Hepatic stellate cell (primary cell): ENCODE measurements at places on chromosomes 7 and 10.

- no peak for DNase-seq
Observed at GRCh38 chr10:121838931-121839330, 88.9 kb downstream of the ATE1 start.

DNA sequence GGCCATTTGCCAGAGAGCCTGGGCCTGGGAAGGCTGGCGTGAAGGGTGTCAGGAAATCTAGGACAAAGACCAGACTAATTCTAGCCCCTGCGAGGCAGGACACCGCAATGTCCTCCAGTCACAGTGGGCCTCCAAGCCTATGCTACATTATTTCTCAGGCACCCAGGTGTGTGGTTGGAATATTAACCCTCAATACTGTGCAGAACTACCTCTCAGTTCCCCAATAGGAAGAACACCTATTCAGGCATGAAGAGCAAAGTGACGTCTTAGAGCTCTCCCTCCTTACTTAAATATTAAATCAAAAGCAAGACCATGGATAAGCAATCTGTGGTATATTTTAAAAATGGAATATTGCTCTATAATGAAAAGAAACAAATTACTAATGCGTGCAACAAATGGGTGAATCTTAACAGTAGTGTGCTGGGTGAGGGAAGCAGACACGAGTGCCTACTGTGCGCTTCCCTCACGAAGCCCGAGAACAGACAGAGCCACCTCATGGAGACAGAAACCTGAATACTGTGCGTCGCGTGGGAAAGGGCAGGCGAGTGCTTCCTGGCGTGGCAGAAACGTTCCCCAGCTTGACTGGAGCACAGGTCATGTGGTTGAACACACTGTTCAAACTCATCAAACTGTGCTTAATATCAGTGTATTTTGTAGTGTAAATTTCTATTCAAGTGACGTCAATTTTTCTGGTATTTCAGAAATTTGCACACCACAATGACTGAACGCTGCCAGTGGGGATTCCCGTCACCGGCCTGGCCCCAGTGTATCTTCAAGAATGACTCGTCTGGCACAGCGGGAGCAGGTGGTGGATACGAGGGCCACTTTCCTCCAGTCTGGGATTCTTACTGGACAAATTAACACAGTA is 15.5 kb upstream of the PTPRN2 start:
- DNase-seq: no peak

GRCh38 chr7:4240520-4241303 is 441.4 kb upstream of the FOXK1 start:
- DNase-seq: no peak

DNA sequence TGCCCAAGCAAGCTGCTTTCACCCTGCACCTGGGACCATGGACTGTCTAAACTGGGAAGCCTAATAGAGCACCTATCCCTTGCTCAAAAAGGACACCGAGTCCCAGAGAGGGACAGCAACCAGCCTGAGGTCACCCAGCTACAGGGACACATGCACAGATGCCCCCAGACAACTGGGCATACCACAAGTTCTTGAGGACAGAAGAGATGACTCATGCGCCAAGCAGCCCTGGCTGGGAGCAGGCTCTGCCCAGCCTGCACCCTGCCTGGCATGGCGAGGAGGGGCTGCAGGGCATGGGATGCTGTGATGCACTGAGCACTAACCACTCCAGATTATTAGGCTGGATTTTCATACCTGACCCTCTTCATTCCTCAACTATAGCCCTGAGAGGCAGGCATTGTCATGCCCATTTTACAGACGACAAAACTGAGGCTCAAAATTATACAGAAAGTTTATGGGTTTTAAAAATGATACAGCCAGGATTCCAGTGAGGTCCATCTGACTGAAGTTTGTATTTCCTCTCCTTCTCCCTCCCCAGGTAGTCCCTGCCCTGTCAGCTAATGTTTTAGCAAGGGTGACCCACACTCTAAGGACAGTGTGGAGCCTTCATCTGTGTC is 289.3 kb upstream of the ZMIZ1 start:
- DNase-seq: no peak

GRCh38 chr10:78301891-78302738 is 268.5 kb downstream of the RPS24 start:
- DNase-seq: no peak

GRCh38 chr7:91949221-91950009 is 8.8 kb downstream of the AKAP9 start:
- no peak for DNase-seq

DNA sequence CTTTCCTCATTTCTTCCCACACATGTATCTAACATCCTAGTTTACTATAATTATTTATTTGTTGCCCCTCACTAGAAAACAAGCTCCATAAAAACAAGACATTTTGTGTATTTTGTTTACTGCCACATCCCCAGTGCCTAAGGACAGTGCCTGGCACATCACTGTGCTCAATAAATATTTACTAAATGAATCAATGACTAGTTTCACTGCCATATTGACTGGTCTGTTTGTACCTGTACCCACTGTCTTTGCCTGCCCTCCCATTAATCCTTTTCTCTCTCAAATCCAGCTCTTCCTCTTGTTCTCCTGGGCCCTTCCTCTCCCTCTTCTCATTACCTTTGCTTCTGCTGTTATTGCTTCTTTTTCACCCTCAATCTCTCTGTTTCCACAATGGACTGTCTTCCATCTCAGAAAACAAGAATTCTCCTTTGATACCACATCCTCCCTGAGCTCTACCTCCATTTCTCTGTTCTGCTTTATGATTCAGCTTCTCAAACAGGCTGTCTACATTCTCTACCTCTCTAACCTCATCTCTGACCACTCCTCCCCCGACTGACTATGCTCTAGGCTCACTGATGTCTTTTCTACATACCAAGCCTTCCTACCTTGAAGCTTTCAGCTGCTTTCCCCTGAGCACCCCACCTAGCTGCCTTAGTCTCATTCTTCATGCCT is 8.3 kb upstream of the FAM133B start:
- no peak for DNase-seq

GRCh38 chr10:131168238-131168875 is 143.2 kb downstream of the TCERG1L start:
- no peak for DNase-seq

DNA sequence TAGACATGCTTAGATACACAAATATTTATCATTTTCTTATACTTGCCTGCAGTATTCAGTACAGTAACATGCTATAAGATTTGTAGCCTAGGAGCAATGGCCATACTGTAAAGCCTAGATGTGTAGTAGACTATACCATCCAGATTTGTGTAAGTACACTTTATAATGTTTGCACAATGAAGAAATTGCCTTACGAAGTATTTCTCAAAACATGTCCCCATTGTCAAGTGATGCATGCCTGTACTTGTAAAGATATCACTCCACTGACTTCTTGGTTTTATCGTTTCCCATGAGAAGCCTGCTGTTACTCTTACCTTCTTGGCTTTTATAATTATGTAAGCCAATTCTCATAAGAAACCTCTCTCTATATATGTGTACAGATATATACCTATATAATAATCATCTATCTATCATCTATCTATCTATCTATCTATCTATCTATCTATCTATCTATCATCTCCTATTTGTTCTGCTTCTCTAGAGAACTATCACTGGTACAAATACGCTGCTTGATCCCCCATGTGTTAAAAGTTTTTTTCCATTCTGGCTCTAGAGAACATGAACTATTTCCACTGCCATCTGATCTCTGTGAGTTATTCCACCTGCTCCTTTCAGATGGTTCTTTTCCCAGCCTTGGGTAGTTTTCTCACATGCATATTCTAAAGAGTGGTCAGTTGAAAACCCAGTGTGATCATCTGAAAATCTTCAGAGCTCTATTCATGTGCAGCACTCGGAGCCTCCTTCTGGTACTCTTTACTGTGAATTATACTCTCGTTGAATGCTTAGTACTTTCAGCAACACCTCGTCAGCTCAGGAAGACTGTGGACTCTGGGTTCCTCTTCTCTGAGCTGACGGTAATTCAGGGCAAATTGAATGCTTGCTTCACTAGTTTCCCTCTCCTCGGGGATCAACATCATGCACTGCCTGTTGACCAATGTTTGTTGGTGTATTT is 14.5 kb upstream of the VCL start:
- DNase-seq: no peak

DNA sequence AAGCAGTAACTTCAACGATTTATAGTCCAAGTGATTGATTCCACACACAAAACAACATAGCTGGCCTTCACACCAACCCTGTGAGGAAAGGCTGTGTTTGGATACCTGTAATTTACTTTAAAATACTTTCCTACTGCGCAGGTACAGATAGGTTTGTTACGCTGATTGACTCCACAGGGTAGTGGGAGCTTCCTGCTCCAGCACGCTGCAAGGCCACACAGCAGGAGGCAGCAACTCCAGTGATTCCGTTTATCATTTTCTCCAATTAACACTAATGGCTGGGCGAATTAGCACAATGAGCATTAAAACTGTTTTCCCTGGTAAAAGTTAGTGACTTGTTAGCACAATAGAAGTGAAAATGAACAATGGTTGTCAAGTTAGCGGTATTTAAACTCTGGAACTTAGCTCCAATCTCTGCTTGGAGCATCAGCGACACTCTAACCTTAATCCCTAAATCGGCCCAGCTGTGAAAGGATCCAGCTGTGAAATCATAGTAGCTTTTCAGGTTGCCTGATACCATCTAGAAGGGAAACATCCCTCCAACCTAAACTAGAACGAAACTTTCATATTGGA is 959 bp downstream of the DCLRE1C start:
- no peak for DNase-seq

GRCh38 chr7:39733881-39734632 is 110.7 kb downstream of the RALA start:
- DNase-seq: peak; percentile 45

DNA sequence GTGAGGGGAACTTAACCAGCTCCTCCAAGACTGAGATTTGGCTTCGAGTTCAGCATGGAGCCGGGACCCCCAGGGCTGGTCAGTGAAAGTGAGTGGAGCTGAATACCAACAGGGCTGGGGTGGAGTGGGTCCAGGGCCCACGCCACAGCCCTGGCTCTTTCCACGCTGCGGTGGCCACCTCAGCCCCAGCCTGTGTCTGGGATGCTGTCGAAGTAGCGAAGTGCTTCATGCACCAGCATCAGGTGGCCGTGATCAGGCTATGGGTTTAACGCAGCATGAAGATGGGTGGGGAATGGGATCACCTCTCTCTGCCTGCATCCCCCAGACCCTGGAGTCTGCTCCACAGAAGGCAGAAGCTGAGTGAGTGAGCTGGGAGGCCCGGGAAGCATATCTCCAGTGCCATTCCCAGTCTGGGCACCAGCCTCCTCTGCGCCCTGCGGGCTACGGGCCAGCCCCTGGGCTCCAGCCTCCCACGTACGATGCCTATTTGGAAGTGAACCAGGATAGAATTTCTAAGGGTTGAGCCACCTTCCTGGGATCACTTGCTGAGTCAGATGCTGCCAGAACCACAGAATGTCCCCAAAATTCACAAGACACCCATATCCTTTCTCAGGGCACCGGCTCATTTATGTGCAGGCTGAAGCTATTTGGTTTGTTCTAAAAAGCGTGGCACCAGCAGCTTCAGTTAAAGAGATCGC is 131.1 kb upstream of the CHST15 start:
- no peak for DNase-seq

- DNase-seq: no peak
Observed at GRCh38 chr10:42939237-42939636, 137.6 kb upstream of the RET start.

DNA sequence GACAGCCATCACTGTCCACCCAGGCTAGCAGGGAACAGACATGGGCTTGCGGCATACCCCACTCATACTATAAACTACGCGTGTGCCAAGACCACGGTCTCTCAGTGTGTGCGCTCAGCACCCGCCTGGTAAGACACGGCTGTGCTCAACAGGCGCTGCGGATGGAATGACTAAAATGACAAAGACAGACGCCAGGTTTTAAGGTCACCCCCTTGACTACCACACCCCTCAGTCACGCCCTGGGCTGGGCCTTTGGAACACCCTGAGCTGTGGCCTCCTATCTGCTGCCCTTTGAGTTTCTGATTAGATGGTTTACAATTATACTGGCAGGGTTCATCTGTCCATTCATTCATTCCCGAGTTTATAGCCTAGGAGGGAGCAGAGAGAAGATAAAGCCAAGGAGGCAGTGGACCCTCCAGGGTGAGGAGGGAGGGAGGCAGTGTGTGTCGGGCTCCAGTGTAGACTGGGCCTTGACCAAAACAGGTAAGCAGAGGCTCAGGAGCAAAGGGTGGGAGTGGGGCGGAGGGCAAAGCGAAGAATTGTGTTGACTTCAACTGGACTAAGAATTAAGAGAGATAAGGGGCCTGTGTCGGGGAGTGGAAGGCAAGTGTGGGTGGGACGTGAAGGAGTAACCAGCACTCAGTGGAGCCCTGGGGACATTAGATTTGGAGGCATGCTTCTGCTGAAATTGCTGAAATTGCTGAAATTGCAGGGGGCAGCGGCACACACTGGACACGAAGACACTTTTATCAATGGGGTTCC is 35.0 kb downstream of the TNS3 start:
- DNase-seq: no peak

GRCh38 chr7:104160375-104160774 is 47.4 kb downstream of the ORC5 start:
- no peak for DNase-seq

GRCh38 chr7:20745702-20746101 is 41.0 kb downstream of the SP8 start:
- DNase-seq: no peak

DNA sequence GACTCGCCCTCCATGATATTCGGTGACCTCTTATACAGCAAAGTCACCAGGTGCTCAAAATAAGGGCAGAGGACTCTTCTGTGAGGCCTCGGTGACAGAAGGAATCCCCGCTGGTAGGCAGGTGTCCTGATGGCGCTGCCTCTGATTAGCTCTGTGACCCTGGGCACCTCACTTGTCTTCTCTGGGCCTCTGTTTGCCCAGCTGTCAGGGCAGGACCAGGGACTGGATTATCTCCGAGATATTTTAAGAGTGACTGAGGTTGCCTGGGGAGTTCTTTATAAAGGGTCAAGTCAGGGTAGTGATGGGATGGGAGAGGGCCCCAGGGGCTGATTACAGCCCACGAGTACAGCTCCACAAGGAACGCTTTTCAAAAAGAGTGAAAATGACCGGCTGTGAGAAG is 70.9 kb upstream of the SAMD8 start:
- no peak for DNase-seq
